Peyer's patch (tissue), 4 donors: ENCODE measurements at places on chromosomes 13 and 19.

DNA sequence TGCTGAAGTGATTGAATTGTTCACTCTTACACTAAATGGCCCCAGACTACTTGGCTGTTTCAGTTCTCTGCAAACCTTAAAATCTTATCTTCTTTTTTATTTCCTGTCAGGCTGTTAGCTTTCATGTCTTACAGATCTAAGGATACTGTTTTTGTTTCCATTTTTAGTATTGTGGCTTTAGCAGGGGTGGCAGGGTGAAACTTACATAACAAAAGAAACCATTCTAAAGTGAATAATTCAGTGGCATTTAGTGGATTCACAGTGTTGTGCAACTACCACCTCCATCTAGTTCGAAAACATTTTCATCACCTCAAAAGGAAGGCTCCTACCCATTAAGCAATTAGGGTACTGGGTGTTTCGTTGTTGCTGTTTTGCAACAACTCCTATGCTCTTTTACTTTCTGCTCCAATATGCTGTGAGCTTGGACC, 19.8 kb downstream of the TMEM272 start:
- no peak for DNase-seq

GRCh38 chr19:54319049-54319448, 6.1 kb upstream of the LILRA5 start:
- no peak for DNase-seq

DNA sequence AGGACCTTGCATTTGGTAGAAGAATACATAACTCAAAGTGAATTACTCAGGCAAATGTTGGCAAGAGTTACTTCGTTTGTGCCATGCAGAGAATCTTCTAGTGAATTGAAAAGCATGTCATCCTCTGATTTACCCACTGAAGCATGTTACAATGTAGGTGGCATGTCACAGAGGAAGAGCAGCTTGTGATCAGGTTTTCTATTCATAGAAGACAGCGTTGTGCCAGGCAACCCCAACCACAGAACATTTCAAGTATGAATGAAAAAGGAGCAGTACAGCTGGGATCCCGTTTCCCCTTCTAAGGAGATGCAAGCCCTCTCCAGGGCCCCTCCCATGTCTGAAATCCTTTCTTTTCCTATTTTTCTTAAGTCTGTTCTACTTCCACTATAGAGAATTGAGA, 6.0 kb upstream of the KATNAL1 start:
- no peak for DNase-seq

DNA sequence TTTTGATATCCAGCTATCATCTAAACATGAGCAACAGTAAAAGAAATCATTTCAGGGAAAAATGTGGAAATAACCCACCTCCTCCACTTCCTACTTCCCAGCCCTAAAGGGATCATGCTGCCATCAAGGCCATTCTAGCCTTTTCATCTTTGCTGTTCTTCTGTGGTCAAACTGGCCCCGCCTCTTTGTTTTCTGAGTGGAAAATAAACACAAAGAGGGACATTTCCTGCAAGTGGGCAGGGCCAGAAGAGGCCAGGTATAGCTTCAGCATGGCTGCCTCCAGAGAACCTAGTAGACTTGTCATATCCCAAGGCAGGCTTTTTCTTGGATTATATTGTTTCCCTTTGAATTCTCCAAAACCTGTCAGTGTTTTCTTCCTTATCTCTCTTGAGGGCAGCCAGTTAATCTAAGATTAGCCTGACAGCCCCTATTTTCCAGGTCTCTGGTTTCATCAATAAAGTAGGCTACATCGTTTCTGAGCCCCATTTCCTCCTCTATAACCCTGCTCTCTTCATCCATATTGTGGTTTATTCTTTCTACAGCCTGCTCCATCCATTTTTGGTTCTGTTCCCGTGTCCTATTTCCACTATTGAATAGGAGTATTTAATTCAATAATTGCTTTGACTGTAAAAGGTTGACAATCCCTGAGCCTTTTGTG, 117.6 kb downstream of the GPC6 start:
- DNase-seq: no peak
